ENCODE measurements at places on chromosomes 3 and 15.
A peak's percentile ranks its signal among the peaks of the same experiment; 100 is the strongest.

GRCh38 chr3:146092230-146092629 is 68.8 kb downstream of the PLOD2 start:
- DNase-seq, result no peak

- DNase-seq, result no peak
These were observed 16.3 kb upstream of the CRTC3 start for GRCh38 chr15:90513448-90513847.

DNA sequence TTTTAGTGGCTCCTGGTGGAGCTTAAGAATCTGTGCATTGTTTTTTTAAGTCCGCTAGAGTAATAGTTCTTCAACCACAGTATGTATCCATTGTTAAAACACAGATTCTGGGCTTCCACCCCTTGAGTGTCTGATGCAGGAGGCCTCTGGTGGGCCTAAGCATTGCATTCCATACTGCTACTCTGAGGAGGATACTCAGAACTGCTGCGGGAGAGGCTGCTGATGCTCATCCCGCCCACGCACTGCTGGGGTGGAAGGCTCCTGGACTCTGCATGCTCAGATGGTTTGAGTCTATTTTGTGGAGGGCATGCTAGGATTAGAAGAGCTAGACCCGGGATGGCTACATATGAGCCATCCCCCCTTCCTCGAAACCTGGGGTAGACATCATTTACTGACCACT is 74.4 kb downstream of the THSD4 start:
- no peak for DNase-seq

GRCh38 chr3:75176937-75177336 is 487.2 kb upstream of the FRG2C start:
- no peak for DNase-seq

DNA sequence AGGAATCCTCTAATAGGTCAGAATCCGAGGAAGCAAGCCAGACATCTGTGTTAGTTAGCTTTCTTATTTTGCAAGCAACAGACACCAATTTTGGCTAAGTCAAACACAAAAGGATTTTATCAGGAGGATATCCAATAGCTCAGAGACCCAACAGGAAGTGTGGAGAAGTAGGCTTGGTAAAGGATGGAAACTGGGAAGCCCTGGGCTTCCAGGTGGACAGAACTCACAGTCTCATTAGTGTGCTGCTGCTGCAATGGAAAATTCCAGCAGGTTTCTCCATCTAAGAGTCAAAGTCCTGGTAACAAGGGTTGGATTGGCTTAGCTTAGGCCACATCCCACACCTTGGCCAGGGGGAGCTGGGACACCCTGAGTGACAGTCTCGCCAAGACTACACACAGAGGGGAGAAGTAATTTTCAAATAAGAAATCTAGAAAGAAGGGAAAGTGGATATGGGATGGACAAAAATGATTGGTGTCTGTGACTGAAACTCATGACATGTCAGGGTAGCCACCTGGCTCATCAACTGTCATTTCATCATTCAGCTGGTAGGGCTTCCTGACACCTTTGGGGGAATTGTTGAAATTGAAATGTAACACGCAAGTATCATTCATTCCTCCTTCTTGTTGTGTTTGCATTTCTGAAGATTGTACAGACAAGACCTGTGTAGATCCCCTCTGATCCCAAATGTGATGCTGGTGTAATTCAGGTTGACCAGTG is 158.6 kb downstream of the THSD4 start:
- DNase-seq, result no peak

DNA sequence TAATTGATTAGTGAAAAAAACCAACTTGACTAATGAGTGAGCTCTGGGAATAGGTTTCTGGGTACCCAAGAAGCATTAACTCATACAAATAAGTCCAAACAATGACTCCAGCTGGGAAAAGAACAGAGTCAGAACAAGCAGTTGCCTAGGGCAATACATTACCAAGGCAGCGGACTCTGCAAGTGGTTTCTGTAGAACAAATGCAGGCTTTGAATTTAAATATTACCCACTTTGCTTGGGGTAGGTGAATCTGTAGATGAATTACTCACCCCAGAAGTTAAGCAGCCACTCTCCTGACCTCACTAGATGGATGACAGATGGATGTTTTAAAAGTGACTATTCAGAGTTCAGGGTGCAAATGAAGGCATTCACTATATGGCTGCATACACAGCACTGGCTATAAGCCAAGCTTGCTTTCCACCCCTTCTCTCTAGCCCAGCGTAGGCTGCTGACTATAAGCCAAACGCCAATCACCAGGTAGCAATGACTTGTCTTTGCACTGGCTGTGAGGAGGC is 73.1 kb upstream of the BHLHE40 start:
- no peak for DNase-seq

DNA sequence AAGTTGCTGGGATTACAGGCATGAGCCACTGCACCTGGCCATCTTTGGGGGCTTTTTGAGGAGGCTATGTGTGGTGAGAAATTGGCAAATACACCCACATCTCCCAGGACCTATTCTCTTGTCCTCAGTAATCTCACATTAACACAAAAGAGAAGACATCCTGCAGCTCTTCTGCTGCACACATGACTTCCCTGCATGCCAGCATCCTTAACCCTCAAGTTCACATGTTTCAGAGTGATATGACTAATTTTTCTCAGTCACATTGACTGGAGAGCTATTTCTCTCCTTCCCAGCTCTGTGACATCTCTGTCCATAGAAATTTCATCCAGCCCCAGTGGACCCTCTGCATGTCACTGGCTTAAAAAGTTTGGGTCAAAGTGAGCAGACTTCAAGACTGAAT is 1.9 kb upstream of the SKIC8 start:
- no peak for DNase-seq

GRCh38 chr3:126885425-126885824 is 97.5 kb upstream of the PLXNA1 start:
- no peak for DNase-seq

DNA sequence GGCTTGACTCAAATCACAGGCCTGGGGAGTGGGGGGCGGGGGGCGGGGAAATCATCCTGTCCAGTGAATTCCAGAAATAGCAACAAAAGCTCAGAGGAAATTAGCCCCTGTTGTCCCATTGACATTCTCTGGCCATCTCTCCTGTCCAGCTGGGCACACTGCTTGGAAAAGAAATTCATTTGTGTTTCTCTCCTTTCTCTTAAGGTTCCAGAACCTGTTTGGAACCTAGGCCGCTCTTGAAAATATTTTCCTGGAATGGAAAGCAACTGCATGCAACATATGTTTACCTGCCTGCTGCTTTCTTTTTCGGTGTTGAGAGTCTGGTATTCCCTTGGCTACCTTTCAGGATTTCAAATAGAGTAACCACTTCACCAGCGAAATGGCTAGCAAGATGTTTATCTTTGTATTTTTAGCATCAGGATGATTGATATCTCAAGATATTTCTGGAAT is 169.0 kb downstream of the GHSR start:
- DNase-seq, result no peak

DNA sequence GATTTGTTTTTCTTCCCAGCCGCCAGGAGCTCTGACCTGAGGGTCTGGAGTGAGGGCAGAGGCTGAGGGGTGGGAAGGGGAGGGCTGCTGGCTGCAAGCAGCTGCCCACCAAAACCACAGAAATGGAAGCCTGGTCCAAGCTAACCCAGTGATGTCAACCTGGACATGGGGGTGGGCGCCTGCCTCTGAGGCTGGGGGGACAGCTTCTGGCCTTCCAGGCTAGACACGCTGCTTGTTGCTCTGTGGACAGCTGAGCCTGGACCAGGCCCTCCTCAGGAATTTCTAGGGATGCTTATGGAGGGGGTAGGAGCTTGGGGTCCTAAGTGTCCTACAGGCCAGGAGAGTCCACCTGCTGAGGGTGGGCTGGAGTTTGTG is 21.4 kb downstream of the PSTPIP1 start:
- no peak for DNase-seq

DNA sequence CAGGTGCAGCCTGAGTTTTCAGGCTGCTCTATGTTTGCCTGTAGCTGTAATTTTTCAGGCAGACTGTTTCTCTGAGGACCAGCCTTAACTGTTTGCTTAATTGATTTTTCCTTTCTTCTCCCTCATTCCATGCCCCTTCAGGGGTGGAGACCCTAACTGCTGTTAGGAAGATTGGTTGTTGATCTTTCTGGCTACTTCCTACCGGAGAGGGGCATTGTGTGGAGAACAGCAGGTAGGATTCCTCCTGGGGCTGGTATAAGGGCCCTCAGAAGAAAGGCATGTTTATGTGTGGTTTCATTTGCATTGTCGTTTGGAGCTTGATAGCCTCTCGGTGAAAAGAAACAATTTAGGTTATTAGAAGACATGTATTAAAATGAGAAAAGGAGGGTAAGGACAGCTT is 56.9 kb upstream of the GOLGA6L2 start:
- no peak for DNase-seq

DNA sequence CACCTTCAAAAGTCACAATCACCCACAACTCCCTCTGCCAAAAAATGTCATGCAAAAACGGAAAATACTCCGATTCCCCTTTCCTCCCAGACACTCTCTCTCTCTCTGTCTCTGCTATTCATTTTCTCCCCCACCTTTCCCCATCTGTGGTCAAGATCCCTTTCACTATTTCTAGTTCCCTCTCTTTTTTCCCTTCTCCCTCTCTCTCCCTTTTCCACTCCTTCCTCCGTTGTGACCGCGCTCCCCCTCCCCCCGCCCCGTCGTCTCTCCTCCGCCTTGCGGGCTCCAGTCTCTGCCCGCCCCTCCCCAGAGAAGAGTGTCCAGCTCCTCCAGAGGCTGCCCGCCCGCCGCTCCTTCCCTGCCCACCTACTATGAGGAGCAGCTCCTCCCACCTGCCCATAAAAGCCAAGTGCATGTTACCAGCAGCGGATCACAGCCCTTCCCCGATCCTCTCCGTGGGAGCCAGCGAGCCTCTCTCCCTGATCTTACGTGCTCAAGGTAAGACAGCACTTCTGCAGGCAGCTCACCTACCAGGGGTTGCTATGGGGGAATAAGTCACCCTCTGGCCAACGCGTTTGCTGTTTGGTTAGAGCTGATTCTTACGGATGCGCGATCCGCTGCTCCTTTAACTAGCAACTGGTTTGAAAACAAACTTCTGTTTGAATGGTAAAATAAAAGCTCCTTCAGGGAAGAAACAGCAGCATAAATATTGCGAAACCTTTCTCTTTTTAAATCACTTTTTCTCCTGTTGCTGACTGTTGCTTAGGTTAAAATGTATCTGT is at the start of gene COL8A1:
Gene COL8A1 (plus strand): TSS at position 428 of the 782 bp plus-strand sequence. CDS start 152,089 bp downstream, outside the sequence.
- peak; percentile 79 for DNase-seq

- no peak for DNase-seq
These were observed 164.6 kb upstream of the BCL6 start for GRCh38 chr3:187909866-187910265.

DNA sequence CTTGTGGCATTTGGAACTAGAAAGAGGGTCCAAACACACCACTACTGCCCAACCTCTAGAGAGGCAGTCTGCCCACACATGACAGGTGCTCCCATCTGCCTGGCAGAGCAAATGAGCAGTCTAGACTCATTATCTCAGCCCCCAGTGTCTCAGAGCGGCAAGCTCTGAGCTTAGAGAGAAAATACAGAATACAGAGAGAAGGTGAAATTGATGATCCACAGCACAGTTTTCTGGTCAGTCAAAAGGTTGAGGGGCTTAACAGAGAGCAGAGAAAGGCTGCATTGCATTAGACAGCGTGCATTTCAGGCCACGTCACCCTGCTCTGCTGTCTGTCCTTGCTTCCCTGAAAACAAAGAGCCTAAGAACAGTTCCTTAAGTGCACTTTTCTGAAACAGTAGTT is 135.1 kb downstream of the KCNMB2 start:
- no peak for DNase-seq

GRCh38 chr3:106810300-106810875 is 566.9 kb upstream of the CCDC54 start:
- DNase-seq, result no peak

DNA sequence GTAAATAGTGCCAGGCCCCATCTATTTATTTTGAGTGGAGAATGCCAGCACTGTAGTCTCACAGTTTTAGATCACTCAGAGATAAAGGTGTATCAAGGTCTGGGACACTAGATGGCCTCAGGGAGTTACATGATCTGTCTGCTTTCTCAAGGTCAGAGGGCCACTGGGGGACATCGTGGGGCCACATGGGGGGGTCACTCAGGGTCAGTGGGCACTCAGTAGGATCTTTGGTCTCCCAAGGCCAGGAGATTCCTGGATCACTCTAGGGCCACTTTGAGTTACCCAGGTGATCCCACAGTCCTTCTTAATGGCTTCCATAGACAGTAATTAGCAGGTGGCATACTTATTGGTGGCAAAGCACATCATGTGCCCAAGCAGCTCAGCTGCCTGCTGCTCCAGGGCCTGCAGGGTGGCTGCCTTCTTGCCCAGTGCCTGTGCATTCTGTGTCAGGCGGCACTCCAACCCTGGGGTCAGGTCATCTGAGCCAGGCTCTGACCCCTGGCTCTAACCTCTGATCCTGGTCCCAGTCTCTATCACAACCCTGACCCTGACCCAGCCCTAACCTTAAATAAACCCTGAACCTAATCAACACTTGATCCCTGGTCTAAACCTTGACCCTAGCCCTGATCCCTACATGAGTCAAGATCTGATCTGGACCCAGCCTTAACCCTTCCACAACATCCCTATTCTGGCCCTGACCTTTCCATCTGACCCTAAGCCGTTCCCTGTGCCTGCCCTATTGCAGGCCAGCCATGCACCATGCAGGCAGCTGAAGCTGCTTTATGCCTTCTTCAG is 1.8 kb upstream of the LAMB2 start:
- DNase-seq, result no peak

- no peak for DNase-seq
These were observed 158.8 kb upstream of the GADL1 start for GRCh38 chr3:31053299-31053698.

- no peak for DNase-seq
These were observed 30.7 kb downstream of the SACM1L start for GRCh38 chr3:45719655-45720487.

DNA sequence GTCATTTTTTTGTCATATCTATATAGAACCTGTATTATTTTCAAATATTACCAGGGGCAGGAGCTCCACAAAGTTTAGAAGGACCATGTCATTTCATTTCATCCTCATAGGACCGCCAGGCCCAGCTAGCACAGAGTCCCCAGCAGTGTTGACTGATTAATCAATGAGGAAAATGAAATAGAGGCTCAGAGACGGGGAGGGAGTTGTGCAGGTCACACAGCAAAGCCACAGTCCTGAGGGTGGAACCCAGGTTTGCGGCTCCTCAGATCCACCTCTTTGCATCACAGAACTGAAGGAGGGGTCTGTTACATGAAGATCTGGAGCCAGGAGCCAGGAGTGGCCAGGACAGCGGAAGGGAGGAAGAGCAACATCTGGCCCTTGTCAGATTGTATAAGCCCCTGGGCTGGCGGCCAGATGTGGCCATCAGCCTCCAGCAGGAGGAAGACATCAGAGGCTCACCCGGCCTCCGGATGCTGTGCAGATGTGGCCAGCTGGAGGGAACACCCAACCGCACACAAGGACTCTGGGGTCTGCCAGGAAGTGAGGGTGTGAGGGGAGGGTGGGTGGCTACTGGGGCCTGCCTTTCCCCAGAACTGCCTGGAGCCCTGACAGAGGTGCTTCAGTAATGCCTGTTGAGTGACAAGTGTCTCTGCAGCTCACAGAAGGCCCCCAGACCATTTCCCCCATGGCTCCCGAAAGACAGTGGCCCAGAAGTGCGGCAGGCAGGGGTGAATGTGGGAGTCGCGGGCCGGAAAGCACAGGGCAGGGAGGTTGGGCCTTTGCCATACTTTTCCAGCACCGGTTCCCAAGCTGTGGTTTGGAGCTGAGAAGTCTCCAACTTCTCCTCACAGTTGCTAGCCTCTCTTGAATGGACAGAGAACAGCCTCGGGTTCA is 21.3 kb downstream of the EFCC1 start:
- DNase-seq, result no peak

- DNase-seq, result no peak
These were observed 16.4 kb downstream of the ESYT3 start for GRCh38 chr3:138450704-138451424.

Measured in posterior cingulate gyrus (tissue), 11 donors.